DND-41 (cell line): ENCODE measurements at places on chromosomes 2 and 18.
A peak's percentile ranks its signal among the peaks of the same experiment; 100 is the strongest.

GRCh38 chr2:64277101-64277849 lies 133.1 kb upstream of the PELI1 start:
- H3K27me3 ChIP-seq: peaks cover 3% of the 10 kb centered on the region
- H3K27ac ChIP-seq: no peak overlapping the region
- DNase-seq: no peak
- H3K4me3 ChIP-seq: no peak overlapping the region
- H3K36me3 ChIP-seq: no peaks in the 10 kb centered on the region
- H3K4me1 ChIP-seq: no peaks in the 10 kb centered on the region

GRCh38 chr18:23833714-23834113 lies 144.5 kb downstream of the LAMA3 start:
- H3K4me3 ChIP-seq: no peak overlapping the region
- peaks cover 7% of the 10 kb centered on the region; the same call in 1 of the 2 replicates for H3K4me1 ChIP-seq
- DNase-seq: peak; percentile 60
- H3K27ac ChIP-seq: no peak overlapping the region
- H3K36me3 ChIP-seq: no peaks in the 10 kb centered on the region

DNA sequence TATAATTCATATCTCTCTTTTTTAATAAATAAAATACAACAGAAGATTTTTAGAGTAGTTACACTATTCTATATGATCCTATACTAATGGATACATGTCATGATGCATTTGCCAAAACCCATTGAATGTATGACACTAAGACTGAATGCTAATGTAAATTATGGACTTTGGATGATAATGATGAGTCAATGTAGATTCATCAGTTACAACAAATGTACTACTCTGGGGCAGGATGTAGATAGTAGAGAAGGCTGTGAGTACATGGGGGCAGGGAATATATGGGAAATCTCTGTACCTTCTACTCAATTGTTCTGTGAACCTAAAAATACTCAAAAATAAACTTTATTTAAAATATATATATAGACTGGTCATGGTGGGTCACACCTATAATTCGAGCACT lies 45.6 kb upstream of the NEDD4L start:
- DNase-seq: no peak
- no peak overlapping the region for H3K27ac ChIP-seq

- no peak overlapping the region for H3K27ac ChIP-seq
- H3K4me3 ChIP-seq: no peak overlapping the region
- H3K27me3 ChIP-seq: no peaks in the 10 kb centered on the region
- peaks cover 67% of the 10 kb centered on the region for H3K36me3 ChIP-seq
- no peaks in the 10 kb centered on the region for H3K4me1 ChIP-seq
Observed at GRCh38 chr2:65331336-65332025, 100.9 kb downstream of the SPRED2 start.

- DNase-seq: no peak
- no peaks in the 10 kb centered on the region for H3K36me3 ChIP-seq
- H3K27ac ChIP-seq: no peak overlapping the region
- no peak overlapping the region for H3K4me3 ChIP-seq
Observed at GRCh38 chr2:108409768-108410167, 32.0 kb downstream of the SULT1C4 start.

- no peak overlapping the region for H3K27ac ChIP-seq
- H3K36me3 ChIP-seq: no peaks in the 10 kb centered on the region
- no peaks in the 10 kb centered on the region for H3K27me3 ChIP-seq
Observed at GRCh38 chr2:12577567-12578253, 139.0 kb upstream of the TRIB2 start.

DNA sequence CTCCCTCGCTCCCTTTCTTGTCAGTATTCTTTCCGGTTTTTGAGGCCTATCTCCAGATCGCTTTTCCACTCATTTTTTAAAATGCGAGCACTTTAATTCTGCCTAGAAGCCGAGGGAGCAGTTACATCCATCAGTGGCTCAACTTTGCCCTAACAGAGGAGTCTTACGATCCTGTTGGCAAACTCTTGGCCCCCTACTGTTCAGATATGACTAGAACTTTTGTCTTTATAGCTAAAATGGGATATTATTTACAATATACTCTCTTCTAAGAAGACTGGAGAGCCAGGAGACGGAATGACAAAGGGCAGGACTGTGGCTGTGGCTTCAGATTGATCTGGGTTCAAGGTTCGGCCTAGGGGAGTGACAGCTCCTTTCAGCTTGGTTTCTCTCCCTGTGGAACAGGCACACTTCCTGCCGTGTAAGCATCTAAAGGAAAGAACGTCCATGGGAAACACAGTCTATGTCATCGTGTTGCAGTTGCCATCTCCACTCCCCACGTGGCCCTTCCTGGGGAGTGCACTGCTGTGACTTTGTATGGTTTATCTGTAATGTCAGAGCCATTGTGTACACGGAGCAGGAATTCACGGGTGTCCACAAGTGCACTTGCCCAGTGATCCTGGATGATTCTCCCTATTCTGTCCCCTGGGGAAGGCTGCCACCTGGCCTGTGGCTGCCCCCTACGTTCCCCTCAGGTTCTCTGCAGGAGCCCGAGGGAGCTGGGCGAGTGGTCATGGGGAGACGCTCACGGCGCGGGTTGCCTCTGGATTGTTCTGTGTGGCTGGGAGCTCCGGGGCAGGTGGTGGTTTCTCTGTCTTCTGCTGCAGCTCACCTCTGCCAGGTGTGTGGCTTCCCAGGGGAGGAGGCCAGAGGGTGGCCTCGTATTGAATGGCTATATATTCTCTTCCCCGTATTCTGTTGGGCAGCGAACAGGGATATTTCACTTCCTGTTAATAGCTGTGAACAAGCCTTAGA lies 222.0 kb downstream of the LDLRAD4 start:
- peak overlapping the region; percentile 98 for H3K27ac ChIP-seq
- H3K27me3 ChIP-seq: no peaks in the 10 kb centered on the region
- peaks cover 11% of the 10 kb centered on the region for H3K36me3 ChIP-seq
- H3K4me1 ChIP-seq: peaks cover 99% of the 10 kb centered on the region
- no peak overlapping the region for H3K4me3 ChIP-seq

- H3K27me3 ChIP-seq: no peaks in the 10 kb centered on the region
- no peak for DNase-seq
- H3K4me1 ChIP-seq: no peaks in the 10 kb centered on the region; the same call in 1 of the 2 replicates
- no peak overlapping the region for H3K27ac ChIP-seq
Observed at GRCh38 chr18:9596226-9596625, 18.1 kb downstream of the PPP4R1 start.

DNA sequence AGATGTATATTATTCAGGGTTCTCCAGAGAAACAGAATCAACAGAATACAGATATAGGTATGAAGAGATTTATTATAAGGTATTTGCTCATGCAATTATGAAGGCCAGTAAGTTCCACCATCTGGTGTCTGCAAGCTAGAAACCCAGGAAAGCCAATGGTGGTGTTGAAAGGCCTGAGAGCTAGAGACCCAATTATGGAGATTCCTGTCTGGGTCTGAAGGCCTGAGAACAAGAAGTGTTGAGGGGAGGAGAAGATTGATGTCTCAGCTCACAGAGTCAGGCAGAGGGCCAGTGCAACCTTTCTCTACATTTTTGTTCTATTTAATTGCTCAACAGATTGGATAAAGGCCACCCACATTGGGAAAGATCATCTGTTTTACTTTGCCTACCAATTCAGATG lies 524.2 kb upstream of the CRIM1 start:
- H3K4me1 ChIP-seq: no peaks in the 10 kb centered on the region
- no peaks in the 10 kb centered on the region for H3K36me3 ChIP-seq
- DNase-seq: no peak

DNA sequence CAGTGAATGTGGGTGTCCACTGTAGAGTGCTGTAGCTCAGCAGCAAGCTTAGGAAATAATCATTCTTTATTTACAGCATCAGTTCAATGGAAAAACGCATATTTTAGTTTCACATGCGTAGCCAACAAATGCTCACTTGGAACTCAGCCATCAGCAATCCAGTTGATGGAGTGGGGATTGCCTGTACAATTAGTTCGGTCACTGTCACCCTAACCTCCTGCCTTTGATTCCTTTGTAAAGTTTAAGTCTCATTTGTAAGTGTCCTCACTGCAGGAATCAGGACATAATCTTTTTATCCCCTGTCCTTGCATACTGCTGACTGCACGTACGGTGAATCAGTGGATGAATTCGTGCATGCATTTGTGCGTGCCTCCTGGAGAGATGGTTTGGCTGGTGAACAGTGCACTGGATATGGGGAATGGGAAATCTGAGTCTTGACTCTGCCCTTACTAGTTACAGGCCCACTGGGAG lies 55.9 kb downstream of the RAB31 start:
- no peak for DNase-seq
- no peaks in the 10 kb centered on the region for H3K27me3 ChIP-seq
- H3K4me3 ChIP-seq: no peak overlapping the region
- no peaks in the 10 kb centered on the region for H3K4me1 ChIP-seq
- no peaks in the 10 kb centered on the region for H3K36me3 ChIP-seq

GRCh38 chr2:113200736-113201490 lies 27.1 kb downstream of the PSD4 start:
- H3K27ac ChIP-seq: no peak overlapping the region
- H3K4me3 ChIP-seq: no peak overlapping the region
- H3K4me1 ChIP-seq: no peaks in the 10 kb centered on the region
- H3K27me3 ChIP-seq: no peaks in the 10 kb centered on the region
- peaks cover 72% of the 10 kb centered on the region for H3K36me3 ChIP-seq

GRCh38 chr2:127355407-127356008 lies 32.3 kb downstream of the MAP3K2 start:
- H3K36me3 ChIP-seq: no peaks in the 10 kb centered on the region; the same call in 1 of the 2 replicates
- H3K4me3 ChIP-seq: no peak overlapping the region
- no peaks in the 10 kb centered on the region for H3K27me3 ChIP-seq

- DNase-seq: no peak
- no peaks in the 10 kb centered on the region for H3K27me3 ChIP-seq
- no peaks in the 10 kb centered on the region for H3K4me1 ChIP-seq
- H3K36me3 ChIP-seq: no peaks in the 10 kb centered on the region
- H3K4me3 ChIP-seq: no peak overlapping the region
Observed at GRCh38 chr2:65500310-65501040, 68.1 kb upstream of the SPRED2 start.

GRCh38 chr2:197307933-197308521 lies 2.6 kb downstream of the ANKRD44 start:
- H3K27me3 ChIP-seq: no peaks in the 10 kb centered on the region
- H3K27ac ChIP-seq: peak overlapping the region; percentile 3; the same call in 1 of the 2 replicates
- peaks cover 57% of the 10 kb centered on the region for H3K4me1 ChIP-seq
- H3K4me3 ChIP-seq: no peak overlapping the region
- DNase-seq: peak; percentile 38

GRCh38 chr18:7575465-7576028 lies 8.4 kb downstream of the PTPRM start:
- no peaks in the 10 kb centered on the region for H3K36me3 ChIP-seq
- H3K27ac ChIP-seq: no peak overlapping the region
- no peaks in the 10 kb centered on the region for H3K27me3 ChIP-seq
- H3K4me1 ChIP-seq: no peaks in the 10 kb centered on the region

DNA sequence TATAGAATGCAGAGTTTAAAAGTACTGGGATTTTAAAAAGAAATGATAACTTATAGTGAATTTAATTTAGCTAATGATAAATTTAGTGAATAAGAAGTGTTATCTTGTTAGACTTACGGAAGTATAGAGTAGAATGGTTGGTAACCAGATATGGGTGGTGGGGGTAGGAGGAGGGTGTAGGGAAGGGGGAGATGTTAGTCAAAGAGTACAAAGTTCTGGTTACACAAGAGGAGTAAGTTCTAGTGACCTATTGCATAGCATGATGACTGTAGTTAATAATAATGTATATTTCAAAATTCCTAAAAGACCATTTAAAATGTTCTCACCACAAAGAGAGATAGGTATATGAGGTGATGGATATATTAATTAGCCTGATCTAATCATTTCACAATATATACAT lies 184.8 kb upstream of the STON1 start:
- H3K27me3 ChIP-seq: no peaks in the 10 kb centered on the region
- H3K36me3 ChIP-seq: peaks cover 39% of the 10 kb centered on the region
- DNase-seq: no peak
- H3K4me3 ChIP-seq: no peak overlapping the region
- peaks cover 29% of the 10 kb centered on the region for H3K4me1 ChIP-seq

- H3K4me3 ChIP-seq: no peak overlapping the region
- H3K4me1 ChIP-seq: peaks cover under 1% of the 10 kb centered on the region
- H3K27me3 ChIP-seq: no peaks in the 10 kb centered on the region
- no peak for DNase-seq
- H3K27ac ChIP-seq: no peak overlapping the region
Observed at GRCh38 chr2:155372969-155373368, 674.5 kb downstream of the KCNJ3 start.
